Peyer's patch (tissue), 4 donors: ENCODE measurements at places on chromosomes 3 and 15. TPM values are rescaled to one million over a fixed set of nuclear protein-coding genes. Genes with fewer than 3 reads are reported as not detected.

Gene ABI3BP
- 18.2 TPM for total RNA-seq

- no peak for DNase-seq
Observed at GRCh38 chr3:150252462-150252861, 155.6 kb upstream of the TSC22D2 start.

DNA sequence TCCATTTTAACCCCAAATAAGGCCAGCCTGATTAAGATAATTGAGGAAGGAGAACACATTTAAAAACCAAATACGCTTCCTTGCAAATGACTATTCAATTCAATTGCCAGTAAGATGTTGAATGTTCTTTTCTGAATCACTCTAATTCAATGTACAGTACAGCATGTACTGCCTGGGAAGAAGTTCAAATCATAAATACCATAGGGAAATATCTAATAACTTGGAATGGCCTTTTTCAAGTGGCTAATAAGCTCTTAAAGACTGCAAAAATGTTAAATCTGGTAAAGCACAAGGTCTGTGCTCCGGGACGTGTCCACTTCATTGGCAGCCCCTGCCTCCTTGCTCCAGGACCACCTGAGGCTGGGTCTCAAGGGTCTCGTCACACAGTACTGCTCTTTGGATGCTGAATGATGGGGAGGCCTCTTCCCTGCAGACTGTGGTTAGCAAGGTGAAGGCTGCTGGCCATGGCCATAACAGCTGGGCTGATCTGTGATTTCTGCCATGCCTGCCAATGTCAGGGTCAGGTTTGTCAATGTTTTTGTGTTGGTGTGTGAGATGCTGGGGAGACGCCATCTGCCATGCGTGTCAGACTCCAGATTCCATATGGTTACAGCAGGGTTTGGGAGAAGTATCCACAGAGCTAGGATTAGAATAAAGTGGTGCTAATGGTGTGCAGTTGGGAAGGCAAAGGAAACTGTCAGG, 300.5 kb downstream of the ADAMTS17 start:
- no peak for DNase-seq

GRCh38 chr3:98776140-98776493, 13.0 kb downstream of the ST3GAL6 start:
- no peak for DNase-seq

DNA sequence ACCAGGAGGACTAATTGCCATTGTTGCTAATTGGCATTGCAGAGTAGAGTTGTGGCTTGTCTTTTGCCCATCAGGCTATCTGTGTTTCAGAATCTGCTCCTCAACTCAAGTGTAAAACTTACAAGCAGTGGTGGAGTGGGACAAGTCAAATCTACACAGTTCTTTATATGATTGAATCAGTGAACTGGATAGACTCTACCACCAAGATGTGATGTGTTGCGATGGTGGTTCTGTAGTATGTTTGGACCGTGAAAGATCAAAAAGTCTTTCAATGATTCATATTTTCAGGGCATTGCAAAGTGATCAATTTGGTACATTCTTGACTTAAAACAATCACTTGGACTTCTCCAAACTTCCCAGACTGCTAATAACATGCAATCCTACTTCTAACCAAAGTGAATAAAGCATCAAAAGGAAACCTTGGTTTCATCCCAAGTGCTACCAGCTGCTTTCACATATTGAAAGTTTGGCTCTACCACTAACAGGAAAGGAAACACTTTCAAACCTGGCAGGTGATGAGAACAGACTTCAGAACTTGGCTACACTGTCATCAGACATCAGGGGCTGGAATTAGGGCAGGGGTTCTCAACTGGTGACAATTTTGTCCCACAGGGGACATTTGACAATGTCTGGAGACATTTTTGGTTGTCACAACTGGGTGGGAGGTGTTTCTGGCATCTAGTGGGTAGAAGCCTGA, 844.7 kb upstream of the CFAP20DC start:
- DNase-seq, result no peak

DNA sequence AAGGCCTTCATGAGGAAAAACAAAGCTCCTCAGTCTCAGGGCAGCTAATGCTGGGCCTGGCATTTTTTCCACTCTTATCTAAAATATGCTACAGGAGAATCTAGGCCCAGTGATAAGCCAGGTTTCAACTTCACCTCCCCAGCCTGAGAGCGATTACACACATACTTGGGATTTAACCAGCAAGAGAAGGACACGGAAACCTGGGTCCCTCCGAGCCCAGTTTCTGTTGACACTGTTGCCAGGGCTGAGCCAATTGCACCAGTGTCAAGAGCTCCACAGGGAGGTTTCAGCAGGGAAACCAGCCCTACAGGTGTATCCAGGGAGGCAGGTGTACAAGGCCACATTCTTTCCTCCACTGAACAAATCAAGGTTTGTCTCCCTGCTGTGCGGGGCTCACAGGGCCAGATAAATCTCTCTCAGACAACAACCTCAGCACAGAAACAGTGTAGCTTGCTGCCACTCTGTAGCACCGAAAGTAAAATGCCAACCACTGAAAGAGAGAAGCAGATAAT, 85.4 kb downstream of the MAGI1 start:
- peak; percentile 79 for DNase-seq

Gene PPP1R14D
- total RNA-seq, result 42.9 TPM

GRCh38 chr15:56168394-56168793, 75.3 kb downstream of the RFX7 start:
- DNase-seq, result no peak

Gene NR2F2
- 15.7 TPM for total RNA-seq

- no peak for DNase-seq
Observed at GRCh38 chr3:169342652-169343505, 320.6 kb downstream of the MECOM start.

Gene CGNL1
- total RNA-seq, result 2.1 TPM

DNA sequence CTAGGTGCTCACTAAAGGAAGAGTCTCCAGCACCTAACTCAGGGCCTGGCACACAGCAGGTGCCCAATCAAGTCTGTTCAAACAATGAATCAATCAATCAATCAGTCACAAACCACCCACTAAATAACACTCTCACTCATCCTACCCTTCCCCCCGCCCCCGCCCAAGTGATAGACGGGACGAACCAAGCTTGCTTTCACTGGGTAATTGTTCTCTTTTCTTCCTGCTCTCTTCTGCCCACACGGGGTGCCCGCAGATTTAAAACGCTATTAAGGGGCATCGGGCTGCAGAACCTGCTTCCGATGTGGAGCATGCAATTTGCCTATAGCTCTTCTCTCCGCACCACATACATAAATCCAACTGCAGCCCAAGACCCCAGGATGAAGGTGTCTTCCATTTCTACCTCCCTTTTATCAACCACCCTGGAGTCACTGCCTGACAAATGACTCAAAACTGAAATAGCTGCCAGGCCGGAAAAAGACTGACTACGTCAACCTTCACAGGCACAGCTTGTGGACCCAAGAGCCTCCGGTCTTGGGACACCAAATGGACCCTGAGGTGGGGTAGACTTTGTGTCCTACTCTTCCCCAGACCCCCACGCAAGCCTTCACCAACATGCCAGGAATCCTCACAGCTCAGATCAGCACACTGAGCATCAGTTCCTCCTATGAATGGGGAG, 1.7 kb downstream of the KLHL25 start:
- no peak for DNase-seq

DNA sequence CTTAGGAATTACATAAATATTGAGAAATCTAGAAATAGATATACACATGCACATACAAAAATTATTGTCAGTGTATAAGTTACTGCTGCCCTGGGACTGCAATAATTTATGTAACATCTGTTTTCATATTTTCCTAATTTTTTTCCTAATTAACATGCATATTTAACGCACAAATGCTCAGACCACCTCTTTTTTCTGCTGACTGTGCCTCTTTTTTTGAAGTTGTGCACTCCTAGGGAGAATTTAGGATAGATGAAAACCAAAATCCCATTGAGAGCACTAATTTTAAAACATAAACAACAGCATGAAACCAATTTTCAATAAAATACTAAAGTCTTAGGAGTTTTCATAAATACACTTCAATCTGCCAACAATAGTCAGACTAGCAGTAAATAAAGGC, 154.0 kb downstream of the TBC1D5 start:
- no peak for DNase-seq

DNA sequence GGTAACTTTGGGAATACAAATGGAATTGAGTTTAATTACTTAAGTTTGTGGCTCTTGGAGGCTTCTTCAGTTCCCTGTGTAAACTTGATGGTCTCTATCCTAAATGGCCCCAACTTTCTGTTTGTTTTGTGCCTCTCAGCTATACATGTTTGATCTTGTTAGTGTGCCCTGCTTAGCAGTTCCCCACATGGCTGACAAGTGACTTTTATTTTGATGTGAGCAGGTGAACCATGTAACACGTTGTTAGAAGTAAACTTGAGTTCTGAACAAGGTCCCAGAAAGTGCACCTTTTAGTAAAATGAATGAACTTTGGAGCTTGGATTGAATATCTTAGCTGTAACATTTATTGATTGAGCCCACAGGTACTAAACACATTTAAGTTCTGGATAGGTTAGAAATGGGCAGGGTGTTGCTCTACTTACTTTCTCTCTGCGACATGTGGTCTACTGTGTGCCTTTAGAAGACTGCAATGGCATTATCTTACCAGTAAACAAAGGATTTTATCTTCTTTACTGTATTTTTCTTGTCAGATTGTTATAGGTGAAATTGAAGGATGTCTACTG, 4.5 kb downstream of the LSM3 start:
- no peak for DNase-seq

DNA sequence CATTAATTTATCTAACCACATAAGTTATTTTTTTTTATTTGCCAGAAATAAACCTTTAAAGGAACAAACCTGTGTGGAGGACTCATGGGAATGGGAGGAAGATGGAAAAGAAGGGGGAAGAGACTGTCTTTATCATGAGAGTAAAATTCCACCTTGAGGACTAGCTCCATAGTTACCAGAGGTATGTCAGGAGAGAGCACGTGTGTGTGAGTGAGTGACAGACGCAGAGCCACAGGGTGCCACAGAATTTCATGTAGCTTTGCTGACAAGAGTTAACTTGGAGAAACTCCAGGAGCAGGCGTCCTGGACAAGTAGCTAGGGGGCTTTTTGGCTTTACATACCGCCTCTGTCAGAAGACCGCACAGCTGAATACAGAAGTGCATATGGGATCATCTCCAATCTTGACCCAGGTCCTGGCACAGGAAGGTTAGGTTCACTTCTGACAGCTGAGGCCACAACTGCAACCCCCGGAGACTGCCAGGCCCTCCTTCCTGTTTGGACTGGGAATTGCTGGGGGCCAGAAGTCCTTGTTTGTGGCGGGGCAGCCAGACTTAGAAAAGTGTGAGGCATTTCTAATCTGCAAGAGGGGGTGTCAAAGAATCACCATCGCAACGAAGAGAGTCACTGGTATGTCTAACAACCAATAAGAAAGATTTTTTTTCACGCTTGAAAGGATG, 197.8 kb upstream of the TPM1 start:
- DNase-seq, result no peak

GRCh38 chr3:123741041-123741511, 143.1 kb downstream of the MYLK start:
- DNase-seq, result no peak

Gene HYPK
- 20.8 TPM for total RNA-seq

GRCh38 chr15:80151148-80151547, 1.7 kb upstream of the FAH start:
- DNase-seq, result no peak

GRCh38 chr3:66270288-66270687, 49.5 kb downstream of the SLC25A26 start:
- DNase-seq, result no peak

Gene ATP13A4
- 0.47 TPM for total RNA-seq

- DNase-seq, result no peak
Observed at GRCh38 chr15:97561529-97561928, 399.0 kb upstream of the ARRDC4 start.

GRCh38 chr15:99857836-99858235, 124.6 kb upstream of the LYSMD4 start:
- no peak for DNase-seq

Gene CD276
- total RNA-seq, result 22.8 TPM

DNA sequence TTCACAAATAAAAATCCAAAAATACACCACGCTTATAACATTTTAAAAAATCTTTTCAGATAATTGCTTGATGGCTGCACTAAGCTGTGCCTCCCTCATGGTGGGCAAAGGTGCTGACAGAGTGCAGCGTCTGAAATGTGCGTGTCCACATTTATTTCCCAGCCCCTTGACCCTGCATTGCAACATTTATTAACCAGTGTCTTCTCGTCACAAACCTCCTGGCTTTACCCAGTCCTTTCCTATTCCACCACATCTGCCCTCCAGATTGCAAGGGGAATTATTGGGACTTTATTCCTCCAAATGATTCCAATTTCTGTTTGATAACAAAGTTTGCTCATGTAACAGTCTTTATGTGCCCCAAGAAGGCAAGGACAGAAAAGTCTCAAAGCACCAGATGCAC, 5.5 kb downstream of the RASGRP1 start:
- no peak for DNase-seq

GRCh38 chr3:48877671-48878070, 21.0 kb downstream of the SLC25A20 start:
- DNase-seq, result no peak

GRCh38 chr15:64275934-64276333, 80.0 kb downstream of the CSNK1G1 start:
- DNase-seq, result no peak

- no peak for DNase-seq
Observed at GRCh38 chr3:115862849-115863248, 239.5 kb downstream of the GAP43 start.

DNA sequence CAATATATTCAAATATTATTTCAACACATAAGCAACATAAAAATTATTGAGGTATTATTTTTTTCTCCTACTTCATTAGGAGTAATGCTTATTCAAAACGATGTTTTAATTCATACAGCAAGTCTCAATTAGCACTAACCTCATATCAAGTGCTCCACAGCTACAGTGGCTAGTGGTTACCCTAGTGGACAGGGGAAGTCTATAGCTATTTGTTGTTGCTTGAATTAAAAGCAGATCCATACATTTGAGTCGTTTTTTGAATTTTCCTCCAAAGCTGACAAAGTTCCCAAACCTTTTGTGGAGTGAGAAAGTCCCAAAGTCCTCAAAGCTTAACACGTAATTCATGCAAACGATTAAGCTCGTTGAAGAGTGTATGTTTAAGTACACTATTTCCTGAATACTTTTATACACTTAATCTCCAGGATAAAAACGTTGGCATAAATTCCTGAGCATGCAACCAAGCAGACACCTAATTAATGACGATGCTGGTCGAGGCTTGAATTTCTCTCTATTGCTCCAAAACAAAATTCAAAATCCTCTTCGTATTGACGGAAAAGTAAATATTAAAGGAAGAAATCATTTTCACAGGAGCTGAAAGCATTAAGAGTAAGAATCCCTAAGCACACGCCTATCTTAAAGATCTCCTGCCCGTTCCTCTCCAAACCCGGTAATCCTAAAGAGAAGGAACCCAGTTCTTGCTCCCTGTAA, 985 bp downstream of the VPS13C start:
- no peak for DNase-seq

Gene CADM2
- total RNA-seq, result 3.0 TPM

DNA sequence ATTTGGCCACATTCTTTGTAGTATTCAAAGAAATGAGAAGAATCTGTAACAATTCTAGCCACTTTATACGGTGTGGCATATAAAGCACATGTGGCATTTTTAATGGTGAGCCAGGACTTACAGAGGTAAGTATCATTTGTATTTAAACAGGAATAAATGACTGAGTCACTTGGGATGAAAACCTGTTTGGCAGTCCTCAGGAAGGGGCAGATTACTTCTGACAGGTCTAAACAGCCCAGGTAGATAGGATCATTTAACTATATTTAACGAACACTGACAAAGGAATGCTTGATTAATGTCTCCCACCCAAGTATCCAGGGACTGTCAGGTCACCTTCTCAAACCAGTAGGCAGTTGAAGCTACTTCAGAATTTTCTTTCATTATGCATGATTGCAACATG, 241.5 kb upstream of the SATB1 start:
- no peak for DNase-seq

Gene AGBL1
- not detected for total RNA-seq

Gene PLD1
- 178 TPM for total RNA-seq
